ENCODE measurements at places on chromosomes 5 and 9.

DNA sequence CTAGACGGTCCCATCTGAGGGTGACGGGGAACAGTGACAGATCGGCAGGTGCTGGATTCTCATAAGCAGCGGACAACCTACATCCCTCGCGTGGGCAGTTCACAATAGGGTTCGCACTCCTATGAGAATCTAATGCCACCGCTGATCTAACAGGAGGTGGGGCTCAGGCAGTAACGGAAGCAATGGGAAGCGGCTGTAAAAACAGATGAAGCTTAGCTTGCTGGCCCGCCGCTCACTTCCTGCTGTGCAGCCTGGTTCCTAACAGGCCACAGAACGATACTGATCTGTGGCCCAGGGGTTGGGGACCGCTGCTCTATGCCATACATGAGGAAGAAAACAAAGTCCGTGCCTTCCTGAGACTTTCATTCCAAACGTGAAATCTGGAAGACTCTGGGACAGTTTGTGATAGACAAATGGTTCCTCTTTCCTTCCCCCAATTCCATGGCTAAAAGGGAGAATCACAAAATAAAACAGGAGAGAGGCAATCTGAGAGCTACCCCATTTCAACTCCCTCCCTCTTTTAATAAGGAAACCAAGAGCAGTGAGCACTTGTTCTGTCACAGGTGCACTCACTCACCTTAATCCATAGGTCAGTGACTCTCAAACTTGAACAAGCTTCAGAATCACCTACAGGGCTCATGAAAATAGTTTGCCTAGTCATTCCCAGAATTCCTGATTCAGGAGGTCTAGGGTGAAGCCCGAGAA is 12.1 kb downstream of the PDCL start:
- no peak for DNase-seq

DNA sequence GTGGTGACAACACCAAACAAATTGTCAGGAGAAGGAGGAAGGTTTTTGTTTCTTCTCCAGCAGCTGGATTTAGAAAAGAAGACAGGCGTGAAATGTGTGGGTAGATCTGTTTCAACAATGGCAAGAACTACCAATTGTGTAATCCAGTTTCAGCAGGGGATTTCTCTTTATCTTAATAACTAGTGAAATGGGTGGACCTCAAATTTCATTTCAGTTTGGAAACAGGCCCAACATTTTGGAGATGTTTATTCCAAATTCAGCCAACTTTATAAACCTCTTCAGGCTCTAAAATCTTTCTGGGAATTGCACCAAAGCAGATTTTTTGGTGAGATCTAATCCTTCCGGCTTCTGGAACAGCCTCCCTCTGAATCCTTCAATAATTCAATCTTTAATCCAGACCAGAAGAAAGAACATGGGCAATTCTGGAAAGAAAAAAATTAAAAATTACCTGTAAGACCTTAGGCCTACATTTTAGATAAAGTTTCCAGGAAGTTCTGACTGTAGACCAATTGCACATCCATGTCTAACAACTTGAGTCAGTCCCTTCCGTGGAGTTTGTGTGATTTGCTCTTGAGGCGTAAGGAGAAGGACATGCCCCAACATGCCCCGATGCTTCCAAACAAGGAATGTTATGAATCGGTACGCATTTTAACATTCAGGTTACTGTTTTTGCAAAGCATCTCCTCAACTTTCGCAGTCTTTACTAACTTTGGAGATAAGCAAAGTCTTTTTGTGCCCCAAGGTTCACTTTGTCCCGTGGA is 423.6 kb downstream of the IRX1 start:
- no peak for DNase-seq

- no peak for DNase-seq
These were observed 379.6 kb downstream of the MLLT3 start for GRCh38 chr9:20242510-20243189.

DNA sequence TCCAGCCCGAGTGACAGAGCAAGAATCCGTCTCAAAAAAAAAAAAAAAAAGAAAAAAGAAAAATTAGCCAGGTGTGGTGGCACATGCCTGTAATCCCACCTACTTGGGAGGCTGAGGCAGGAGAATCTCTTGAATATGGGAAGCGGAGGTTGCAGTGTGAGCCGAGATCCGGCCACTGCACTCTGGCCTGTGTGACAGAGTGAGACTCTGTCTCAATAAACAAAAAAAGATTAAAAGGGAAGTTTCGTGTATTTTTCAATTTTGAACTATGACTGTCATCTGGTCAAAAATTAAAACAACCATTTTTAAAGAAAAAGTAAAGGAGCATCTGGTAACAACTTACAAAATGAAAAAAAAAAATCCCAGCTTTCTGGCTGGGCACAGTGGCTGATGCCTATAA is 36.3 kb upstream of the PLIN2 start:
- no peak for DNase-seq

GRCh38 chr5:4019841-4020240 is 424.2 kb downstream of the IRX1 start:
- DNase-seq, result no peak

- no peak for DNase-seq
These were observed 450.0 kb downstream of the SPATA31D1 start for GRCh38 chr9:82438581-82438980.

DNA sequence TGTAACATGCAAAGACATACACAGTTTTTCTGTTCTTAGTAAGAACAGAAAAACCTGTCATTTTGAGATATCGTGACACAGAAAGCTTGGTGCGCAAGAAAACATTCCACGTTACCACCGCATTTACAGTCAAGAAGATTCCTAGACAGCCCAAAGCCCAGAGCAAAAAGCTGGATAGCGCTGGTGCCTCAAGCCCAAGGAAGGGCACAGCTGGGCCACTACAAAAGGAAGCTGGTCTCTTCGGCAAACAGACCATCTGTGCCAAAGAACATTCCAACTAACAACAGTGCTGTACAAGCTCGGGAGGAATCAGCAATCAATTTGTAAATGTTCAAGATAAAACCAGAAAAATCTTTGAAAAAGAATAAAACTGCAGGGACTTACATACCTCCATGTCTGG is 31.0 kb downstream of the PSMB7 start:
- no peak for DNase-seq

GRCh38 chr9:75063556-75064305 is 24.2 kb downstream of the NMRK1 start:
- no peak for DNase-seq

- DNase-seq, result no peak
These were observed 674.4 kb downstream of the PRR16 start for GRCh38 chr5:121138495-121138907.

GRCh38 chr5:172800088-172800551 is 29.1 kb upstream of the DUSP1 start:
- no peak for DNase-seq

All from activated CD8-positive, alpha-beta memory T cell treated with anti-CD3 and anti-CD28 coated beads for 4 hours (primary cell).